Left kidney (tissue), 8 donors: ENCODE measurements at places on chromosomes 6 and 20.

GRCh38 chr6:3359973-3360726 lies 96.7 kb downstream of the SLC22A23 start:
- no peak for DNase-seq

- DNase-seq: no peak
These were observed 44.8 kb downstream of the ATRN start for GRCh38 chr20:3515379-3516170.

DNA sequence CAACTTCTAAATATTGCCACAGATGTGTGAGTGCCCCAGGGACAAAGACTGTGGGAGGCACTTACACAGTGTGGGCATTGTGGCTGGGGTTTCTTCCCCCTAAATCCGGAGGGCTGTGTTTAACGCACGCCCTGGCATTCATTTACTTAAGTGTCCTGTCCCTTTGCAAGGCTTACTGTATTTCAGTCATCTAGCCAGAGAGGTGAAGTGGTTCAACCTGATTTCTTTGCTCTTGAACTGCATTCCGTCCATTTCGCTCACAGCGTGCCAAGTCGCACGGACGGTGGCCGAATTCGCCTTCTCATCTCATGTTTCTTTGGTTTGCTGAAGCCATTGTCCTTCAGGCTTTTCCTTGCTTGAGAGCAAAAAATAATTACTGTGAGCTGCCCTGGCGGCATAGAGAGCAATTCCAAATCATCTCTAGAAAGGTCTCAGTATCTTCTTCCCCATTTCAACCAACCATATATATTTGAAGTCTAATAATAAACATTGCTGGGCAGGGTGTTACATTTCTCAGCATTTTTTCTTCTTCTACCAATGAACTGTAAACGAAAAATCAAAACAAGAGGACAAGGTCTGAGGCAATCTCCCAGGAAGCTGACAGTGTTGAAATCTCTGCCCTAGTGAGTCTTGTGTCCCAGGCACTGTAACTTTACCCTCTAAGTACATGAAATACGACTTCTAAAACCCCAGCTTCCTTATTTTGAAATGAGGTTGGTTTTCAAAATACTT lies 16.9 kb downstream of the SYTL3 start:
- no peak for DNase-seq

GRCh38 chr6:14502551-14502950 lies 385.0 kb downstream of the CD83 start:
- DNase-seq: no peak

GRCh38 chr6:9890469-9890868 lies 524.4 kb downstream of the TFAP2A start:
- no peak for DNase-seq

GRCh38 chr6:93226822-93227221 lies 192.5 kb downstream of the EPHA7 start:
- no peak for DNase-seq

- DNase-seq: no peak
These were observed 136.1 kb downstream of the INSM1 start for GRCh38 chr20:20503777-20504530.

- DNase-seq: no peak
These were observed 23.1 kb downstream of the LBP start for GRCh38 chr20:38369389-38369788.

- DNase-seq: no peak
These were observed 35.3 kb downstream of the NOL4L start for GRCh38 chr20:32549842-32550241.

GRCh38 chr6:77324866-77325265 lies 138.4 kb downstream of the HTR1B start:
- no peak for DNase-seq

GRCh38 chr20:1263853-1264252 lies 2.2 kb upstream of the SNPH start:
- DNase-seq: no peak

- no peak for DNase-seq
These were observed 101.2 kb downstream of the EPHA7 start for GRCh38 chr6:93318121-93318520.

DNA sequence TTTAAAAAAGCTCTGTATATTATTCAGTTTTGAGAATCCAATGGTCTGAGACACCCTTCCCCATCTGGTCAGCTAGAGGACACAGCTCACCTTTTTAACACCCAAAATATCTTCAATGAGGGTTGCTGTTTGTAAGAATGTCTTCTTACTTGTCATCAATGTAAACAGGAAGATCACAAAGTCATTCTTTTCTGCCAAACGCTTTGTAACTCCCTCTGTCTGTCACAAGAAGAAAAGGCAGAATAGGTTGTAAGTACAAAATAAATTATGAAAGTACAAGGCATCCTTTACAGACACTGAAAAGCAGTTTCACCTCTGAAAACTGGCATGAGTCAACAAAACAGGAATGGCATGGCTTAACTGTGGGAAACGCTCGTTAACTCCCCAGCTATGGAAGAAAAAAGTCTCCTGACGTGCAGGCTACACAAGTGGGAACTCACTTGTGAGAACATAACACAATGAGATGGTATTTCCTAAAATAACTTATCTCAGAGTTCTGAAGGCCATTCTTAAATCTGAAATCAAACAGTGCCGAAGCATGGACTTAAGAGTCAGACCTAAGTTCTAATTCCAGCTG lies 42.7 kb downstream of the TRPC4AP start:
- DNase-seq: no peak

DNA sequence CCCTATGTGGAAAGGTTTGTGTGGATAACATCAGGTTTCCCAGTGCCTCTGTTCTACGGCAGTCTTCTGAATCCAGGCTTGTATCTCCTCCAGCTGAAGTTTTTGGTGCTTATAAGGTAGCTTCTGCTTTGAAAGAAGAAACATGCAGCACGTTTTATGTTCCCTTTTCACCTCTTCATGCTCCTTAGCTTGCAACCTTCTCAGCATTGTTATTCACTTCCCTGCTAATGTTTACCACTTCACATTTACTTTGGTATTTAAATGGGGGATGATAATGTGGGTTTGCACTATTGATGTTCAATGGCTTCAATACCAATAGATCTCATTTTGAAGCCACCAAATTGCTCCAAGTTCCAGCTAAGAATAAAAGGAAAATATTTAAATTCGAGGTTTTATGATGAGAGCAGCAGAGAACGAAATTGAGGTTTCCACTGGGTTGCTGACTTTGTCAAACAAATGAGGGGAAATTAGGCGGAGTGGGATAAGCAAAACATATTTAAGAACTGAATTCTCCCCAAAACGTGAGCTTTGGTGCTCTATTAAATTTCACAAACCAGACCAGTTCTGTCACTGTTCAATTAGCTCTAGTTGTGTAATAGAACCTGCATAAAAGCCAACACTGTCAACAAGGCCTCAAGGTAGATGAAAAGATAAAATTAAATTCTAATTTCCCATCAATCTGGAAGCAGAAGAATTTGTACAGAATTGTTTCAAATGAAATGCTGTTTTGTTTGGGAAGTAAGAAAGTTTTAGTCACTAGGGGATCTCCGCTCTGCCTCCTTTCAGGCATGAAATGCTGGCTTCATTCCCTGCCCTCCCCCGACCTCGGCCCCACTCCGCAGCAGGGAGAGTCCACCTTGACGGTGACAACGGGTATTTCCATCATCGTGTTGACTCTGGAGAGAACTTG lies 1.4 kb downstream of the IL22RA2 start:
- DNase-seq: no peak

GRCh38 chr6:39821742-39822532 lies 29.8 kb downstream of the DAAM2 start:
- DNase-seq: no peak

- no peak for DNase-seq
These were observed 35.4 kb upstream of the PIM1 start for GRCh38 chr6:37134396-37135191.

DNA sequence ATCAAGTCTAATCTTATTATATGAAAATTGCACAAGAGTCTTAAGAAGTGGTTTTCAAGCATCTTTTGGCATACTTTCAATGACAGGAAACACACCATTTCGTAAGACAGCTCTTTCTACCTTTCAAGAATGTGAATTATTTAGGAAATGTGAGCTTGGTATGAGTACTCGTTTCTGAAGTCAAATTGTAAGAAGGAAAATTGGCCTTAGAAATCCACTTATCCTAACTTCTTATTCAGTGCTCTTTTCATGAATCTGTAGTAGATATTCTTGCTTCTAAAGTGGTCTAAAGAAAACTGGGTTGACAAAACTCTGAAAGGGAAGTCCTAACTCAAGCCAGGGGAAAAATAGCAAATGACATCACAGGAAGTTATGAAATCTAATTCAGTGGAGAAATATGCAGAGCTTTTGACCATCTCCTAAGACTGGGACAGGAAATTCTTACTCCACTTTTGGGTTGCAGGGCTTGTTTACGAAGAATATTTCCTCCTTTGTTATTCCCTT lies 38.5 kb upstream of the OGFRL1 start:
- no peak for DNase-seq

DNA sequence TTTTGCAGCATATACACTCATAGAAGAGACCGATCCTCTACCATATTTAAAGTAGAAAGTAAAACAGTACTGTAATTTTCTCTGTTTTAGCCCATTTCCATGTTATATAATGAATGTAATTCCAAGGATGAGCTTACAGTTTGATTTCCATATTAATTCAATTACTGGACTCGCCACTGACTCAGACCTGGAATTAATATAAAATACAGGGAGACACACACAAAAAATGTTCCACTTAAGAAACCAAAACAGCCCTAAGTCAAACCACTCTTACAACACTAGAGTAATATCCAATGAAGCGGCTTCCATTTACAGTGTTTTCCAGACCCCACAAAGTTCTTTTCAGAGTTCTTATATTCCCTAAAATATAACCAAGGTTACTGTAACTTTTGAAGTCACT lies 110.6 kb downstream of the BACH2 start:
- no peak for DNase-seq

- DNase-seq: no peak
These were observed 9.3 kb upstream of the EPM2A start for GRCh38 chr6:145744619-145745018.

- DNase-seq: no peak
These were observed 24.8 kb downstream of the MTCL3 start for GRCh38 chr6:127494240-127494767.

- no peak for DNase-seq
These were observed 20.7 kb downstream of the LRRC1 start for GRCh38 chr6:53815381-53816119.

DNA sequence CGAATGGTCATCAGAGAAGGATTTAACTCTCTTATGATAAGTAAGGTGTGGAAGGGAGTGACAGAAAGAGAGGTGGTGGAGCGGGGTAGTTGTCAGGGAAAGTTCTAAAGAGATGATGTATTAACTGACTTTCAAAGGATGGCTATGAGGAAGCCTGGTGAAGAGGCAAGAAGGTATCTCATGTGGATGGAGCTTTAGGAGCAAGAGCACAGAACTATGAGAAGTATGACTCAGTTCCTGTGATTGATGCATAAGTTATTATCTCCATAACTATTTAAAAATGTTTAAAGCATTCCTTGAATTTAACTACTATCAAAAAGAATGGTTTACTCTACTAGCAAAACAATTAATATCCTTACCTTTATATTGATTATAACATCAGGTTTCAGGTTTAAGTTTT lies 28.8 kb downstream of the AK9 start:
- DNase-seq: no peak
